ENCODE measurements at places on chromosomes 1 and 21.

DNA sequence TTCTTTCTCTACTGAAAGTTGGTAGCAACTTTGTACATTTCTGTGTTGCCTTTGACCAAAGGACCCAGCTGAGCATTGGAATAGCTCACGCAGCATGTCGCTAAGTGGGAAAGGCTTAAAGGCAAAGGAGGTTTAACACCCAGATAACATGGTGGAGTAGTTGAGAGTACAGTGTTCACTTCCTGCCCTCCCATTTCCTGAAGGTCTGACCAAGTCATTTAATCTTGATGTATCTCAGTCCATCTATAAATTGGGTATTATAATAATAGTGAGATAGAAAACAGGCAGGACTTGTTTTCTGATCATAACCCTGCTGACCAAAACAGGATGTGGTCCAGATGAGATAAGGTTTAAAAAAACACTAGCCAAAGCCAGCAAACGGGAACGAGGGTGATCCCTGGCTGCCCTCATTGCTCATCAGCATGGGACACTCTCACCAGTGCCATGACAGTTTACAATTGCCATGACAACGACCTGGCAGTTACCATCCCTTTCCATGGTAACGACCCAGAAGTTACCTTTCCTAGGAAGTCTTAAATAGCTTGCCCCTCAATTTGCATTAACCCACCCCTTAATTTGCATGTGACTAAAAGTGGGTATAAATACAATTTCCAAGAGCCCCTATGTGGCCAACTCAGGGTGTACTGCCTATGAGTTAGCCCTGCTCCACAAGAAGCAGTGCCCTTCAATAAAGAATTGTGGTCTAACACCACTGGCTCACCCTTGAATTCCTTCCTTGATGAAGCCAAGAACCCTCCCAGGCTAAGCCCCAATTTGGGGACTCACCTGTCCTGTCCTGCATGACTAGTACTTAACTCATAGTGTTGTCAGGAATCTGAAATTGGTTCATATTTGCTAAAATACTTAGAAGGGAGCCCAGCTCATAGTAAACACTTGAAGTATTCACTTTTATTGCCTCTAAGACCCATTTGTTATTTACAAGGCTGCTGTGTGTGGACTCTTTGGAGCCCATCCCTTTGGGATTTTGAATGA is 28.4 kb upstream of the FHAD1 start:
- no peak for DNase-seq

DNA sequence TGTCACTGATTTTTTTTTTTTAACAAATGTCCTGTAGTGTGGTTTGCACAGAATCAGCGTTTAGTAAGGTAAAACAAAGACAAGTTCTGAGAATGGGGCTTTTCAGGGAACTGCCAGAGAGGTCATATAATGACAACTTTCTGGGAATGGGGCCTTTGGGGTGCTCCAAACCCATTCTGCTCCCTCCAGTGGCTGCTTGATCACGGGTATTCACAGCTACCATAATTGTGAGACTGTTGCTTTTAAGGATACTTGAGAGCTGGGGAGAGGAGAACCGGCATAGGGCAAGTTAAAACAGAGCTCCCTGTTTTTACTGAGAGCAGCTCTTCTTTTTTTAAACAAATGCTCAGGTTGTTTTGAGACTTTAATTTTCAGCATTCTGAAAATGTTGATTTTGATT is 48.2 kb downstream of the CYP2J2 start:
- DNase-seq: no peak

DNA sequence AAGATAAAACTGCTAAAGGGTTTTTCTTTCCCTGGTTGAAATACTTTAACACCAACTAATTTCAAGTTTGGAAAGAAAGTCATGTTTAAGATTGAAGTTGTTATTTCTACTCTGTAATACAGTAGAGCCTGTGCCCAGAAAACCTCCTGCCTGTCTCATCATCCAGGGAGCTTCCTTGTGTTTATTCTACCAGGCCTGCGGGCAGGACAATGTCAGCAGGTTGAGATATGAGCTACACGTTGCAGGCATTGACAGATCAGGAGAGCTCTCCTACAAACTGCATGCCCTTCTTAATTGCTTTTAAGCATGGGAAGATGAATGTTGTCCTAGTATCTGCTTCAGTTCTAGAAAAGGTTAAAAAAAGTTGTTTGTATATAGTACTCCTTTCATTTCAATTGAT is 43.1 kb upstream of the CTBS start:
- DNase-seq: no peak

GRCh38 chr1:78622548-78622947 is 2.3 kb downstream of the IFI44L start:
- DNase-seq: no peak

- DNase-seq: peak; percentile 45
Measured at GRCh38 chr1:40315795-40316594, 1.1 kb downstream of the COL9A2 start.

DNA sequence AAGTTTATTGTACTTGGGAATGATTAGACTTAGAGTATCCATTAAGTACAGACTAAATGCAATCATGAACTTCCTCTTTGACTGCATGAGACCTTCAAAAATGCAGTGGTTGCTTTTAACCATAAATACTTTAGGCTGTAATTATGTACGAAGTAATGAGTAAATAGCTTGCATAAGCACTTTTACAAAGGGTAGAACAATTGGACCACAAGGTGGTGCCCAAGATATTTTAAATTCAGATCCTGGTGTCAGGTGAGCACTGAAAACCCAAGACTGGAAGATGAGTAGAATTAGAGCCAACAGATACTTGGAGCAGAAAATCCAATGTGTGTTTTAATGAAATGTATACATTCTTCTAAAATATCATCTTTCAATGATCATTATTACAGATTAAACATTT is 43.4 kb upstream of the RHOU start:
- DNase-seq: no peak

- DNase-seq: no peak
Measured at GRCh38 chr1:231666937-231667608, 40.5 kb downstream of the DISC1 start.

GRCh38 chr1:99598738-99599411 is 47.0 kb upstream of the PALMD start:
- no peak for DNase-seq

GRCh38 chr1:177023249-177023648 is 141.3 kb downstream of the ASTN1 start:
- DNase-seq: no peak

DNA sequence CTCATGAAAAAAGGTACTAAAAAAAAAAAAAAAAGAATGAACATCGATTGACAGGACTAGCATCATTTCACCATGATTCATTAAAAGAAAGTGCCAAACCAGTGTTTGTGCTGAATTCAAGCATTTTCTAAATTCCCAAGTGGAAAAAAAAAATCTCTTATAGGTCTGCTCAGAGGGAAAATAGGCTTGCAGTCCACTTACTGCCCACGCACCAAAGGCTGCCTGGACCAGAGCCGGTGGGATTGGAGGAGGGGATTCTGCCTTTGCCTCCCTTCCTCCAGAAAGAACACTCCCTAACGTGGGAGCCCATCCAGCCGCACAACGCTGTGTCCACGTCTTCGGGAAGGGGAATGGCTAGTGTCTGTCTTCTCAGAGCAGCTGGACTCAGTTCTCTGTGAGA is 5.5 kb upstream of the TRAPPC10 start:
- no peak for DNase-seq

- DNase-seq: no peak
Measured at GRCh38 chr1:176073524-176074157, 133.4 kb downstream of the COP1 start.

Data from substantia nigra (tissue), 51 donors.